ENCODE measurements at places on chromosomes 2 and 18. TPM values are rescaled to one million over a fixed set of nuclear protein-coding genes. Genes with fewer than 3 reads are reported as not detected.

Gene SLC38A11
- total RNA-seq, result 2.9 TPM

Gene NCKAP1
- total RNA-seq, result 26.4 TPM

Gene ALPI
- not detected for total RNA-seq

Gene GPD2
- total RNA-seq, result 14.3 TPM

Data from liver (tissue), 10 donors.